SHP77 (cell line): ENCODE measurements at places on chromosomes 11 and 22.

DNA sequence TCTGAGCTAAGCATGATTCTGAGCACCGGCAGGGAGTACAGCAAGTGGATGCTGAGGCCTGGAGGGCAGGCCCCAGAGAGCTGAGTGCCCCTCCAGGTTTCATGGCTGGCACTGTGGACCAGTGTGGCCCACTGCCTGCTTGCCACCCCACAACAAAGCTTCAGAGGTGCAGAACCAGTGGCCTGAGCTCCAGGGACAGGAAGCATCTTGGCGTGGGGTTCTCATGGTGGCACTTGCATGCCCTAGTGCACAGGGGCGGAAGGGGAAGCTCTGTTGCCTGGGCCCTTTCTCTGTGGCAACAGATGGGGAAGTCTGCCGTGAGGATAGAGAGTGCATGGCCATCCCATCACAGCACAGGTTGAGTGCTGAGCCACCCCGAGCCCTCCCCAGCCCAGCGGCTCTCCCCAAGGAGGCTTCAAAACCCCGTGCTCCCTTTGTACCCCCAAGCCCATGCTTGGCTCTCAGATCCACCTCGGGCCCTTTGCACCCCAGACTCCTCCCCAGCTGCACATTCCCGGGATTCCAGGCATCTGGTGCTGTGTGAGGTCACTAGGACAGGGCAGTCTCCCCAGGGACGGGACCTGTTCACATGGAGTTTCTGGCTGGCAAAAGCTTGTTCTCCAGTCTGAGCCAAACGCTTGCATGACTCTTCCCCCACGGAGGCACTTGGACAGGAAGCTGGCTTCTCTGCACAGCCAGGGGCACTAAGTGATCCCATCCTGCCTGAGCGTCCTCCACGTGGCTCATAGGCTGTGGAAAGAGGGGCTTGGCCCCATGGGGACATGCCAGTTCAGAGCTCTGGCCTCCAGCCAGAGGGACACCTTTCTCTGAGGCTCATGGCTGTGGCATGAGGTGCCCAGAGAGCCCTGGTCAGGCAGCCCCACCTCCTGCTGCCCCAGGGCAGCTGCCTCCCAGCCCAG, 4.2 kb downstream of the SLC25A1 start:
- no peak for DNase-seq

DNA sequence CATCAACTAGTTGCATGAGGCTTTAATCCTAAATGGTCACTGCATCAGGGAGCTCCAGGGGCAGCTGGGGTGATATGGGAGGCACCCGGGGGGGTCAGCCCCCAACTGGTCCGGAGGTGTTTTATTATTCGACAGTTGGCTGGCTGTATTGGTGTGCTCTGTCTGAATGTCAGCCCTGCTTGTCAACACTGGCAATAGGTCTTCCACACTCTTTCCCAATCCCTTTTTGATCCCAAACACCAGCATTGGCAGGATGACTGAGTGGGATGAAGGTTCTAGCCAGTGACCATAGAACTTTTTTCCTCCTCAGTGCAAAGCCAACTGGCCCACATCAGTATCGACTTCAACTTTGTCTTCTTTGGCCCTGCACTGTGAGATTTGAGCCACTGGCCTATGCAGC, 8.9 kb upstream of the LDLRAD3 start:
- DNase-seq = no peak

GRCh38 chr11:78011301-78011700, 11.8 kb downstream of the KCTD14 start:
- no peak for DNase-seq

- no peak for DNase-seq
Measured at GRCh38 chr22:30873661-30874060, 94.9 kb downstream of the MORC2 start.

- no peak for DNase-seq
Measured at GRCh38 chr11:15161790-15162189, 47.1 kb downstream of the INSC start.

DNA sequence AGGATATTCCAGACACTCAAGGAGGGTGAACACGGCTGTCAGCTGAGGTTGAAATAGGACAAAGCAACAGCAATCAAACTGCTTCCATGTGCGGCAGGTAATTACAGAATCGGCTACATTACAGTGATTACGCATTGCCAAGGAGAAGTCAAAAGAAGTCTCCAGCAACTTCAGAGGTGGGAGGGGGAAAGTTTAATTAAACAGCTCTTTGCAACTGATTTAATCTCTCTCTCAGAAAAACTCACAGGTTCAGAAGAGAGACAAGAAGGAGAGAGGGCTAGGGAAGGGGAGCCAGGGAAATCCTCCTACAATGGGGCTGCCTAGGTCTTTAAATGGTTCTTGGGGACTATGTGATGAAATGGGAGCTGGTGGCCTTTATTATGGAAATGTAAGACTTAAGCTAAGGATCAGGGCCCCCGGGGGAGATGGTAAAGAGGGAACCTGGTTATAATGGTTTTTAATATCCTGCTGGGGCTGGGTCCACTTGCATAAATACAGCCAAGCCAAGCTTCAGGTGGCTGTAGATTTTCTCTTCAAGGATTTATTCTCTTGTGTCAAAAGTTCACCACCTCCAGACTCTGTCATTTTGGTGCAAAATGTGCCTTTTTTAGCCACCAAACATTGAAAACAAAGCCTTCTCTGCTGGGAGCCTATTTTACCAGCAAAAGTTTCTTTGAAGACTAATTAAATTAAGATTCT, 354.7 kb upstream of the NARS2 start:
- no peak for DNase-seq

DNA sequence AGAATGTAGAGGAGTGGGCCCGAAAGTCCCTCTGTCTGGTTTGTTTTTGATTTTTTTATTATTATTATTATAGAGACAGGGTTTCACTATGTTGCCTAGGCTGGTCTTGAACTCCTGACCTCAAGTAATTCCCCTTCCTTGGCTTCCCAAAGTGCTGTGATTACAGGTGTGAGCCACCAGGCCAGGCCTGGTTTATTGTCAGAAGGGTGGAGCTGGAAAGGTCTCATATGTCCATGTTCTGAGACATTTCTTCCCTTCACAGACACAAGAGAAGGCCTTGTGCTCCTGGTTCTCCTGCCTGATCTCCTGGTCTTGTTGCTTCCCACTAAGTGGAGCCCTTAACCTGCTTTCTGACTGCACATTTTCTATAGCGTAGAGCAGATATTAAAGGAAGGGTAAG, 46.0 kb upstream of the CLPB start:
- DNase-seq = no peak

GRCh38 chr22:28950617-28951411, 67.4 kb downstream of the ZNRF3 start:
- no peak for DNase-seq

DNA sequence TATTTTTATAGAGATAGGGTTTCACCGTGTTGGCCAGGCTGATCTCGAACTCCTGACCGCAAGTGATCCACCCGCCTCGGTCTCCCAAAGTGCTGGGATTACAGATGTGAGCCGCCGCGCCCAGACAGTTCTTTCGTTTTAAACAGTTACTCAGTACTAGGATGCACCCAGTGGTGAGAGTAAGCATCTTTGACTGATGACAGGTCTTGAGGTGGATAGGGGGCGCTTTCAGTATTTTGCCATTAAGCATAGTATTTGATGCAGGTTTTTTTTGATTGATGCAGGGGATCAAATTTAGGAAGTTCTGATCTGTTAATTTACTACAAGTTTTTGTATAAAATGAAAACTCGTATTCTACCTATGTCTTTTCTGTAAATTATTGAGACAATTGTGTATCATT, 13.2 kb upstream of the TRIM34 start:
- DNase-seq = no peak

- no peak for DNase-seq
Measured at GRCh38 chr11:73268671-73269271, 3.4 kb upstream of the P2RY6 start.

DNA sequence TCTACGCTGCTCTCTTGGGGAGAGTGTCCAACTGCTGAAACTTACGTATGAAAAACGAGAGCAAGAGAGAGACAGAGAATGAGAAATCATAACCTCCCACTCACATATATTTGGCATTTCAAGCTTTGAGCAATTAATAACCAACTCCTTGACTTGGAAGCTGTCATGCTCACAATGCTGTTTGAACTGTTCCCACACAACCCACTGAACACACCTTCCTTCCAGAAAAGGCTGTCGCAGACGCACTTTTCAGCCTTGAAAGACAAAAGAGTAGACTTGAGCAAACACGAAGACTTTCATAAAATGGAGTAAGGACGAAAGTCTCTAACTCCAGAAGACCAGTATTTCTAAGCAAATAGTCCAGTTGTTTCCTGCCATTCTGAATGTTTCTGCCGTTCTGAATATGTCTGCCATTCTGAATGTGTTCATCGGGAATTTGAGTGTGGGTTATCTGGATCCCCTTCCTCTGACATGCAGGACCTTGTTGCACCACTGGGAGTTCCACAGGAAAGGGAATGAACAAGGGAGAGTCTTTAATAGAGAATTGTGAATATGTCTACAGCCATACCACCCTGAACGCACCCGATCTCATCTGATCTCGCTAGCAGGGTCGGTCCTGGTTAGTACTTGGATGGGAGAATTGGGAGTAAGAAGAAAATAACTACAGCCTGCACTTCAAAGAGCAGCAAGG, 86.2 kb upstream of the BARX2 start:
- no peak for DNase-seq

DNA sequence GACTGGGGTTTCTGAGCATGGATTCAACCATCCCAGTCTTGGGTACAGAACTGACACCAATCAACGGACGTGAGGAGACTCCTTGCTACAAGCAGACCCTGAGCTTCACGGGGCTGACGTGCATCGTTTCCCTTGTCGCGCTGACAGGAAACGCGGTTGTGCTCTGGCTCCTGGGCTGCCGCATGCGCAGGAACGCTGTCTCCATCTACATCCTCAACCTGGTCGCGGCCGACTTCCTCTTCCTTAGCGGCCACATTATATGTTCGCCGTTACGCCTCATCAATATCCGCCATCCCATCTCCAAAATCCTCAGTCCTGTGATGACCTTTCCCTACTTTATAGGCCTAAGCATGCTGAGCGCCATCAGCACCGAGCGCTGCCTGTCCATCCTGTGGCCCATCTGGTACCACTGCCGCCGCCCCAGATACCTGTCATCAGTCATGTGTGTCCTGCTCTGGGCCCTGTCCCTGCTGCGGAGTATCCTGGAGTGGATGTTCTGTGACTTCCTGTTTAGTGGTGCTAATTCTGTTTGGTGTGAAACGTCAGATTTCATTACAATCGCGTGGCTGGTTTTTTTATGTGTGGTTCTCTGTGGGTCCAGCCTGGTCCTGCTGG, 4.9 kb downstream of the MRGPRX3 start:
- no peak for DNase-seq

- no peak for DNase-seq
Measured at GRCh38 chr11:64098318-64098831, 62.6 kb downstream of the FLRT1 start.

GRCh38 chr11:33730716-33731115, 5.5 kb downstream of the CD59 start:
- DNase-seq = no peak

GRCh38 chr11:122100037-122100755, 15.8 kb downstream of the BLID start:
- no peak for DNase-seq

- no peak for DNase-seq
Measured at GRCh38 chr11:12417691-12418611, 40.6 kb downstream of the PARVA start.

- no peak for DNase-seq
Measured at GRCh38 chr11:67576735-67577475, 6.7 kb upstream of the GSTP1 start.
